ENCODE measurements at places on chromosomes 2 and 18. TPM values are rescaled to one million over a fixed set of nuclear protein-coding genes. Genes with fewer than 3 reads are reported as not detected.

Gene PLB1
- 0.81 TPM for total RNA-seq

Gene ASXL3
- total RNA-seq = 0.33 TPM

Gene ACTR3
- total RNA-seq = 171 TPM

Gene B3GNT2
- 7.1 TPM for total RNA-seq

Gene ARMC9
- 45.0 TPM for total RNA-seq

Gene SPATA3
- total RNA-seq = not detected

Gene LYG2
- total RNA-seq = not detected

Gene RIT2
- not detected for total RNA-seq

Gene CIDEA
- total RNA-seq = not detected

Gene INPP5D
- total RNA-seq = 2.7 TPM

Gene POTEJ
- total RNA-seq = not detected

Gene DLGAP1
- 9.1 TPM for total RNA-seq
